AG08396 (cell line): ENCODE measurements at places on chromosomes 6 and 20.
A peak's percentile ranks its signal among the peaks of the same experiment; 100 is the strongest.

- DNase-seq: no peak
Measured at GRCh38 chr6:104003803-104004516, 855.8 kb downstream of the HACE1 start.

- DNase-seq: no peak
Measured at GRCh38 chr6:45026003-45026516, 302.1 kb upstream of the RUNX2 start.

DNA sequence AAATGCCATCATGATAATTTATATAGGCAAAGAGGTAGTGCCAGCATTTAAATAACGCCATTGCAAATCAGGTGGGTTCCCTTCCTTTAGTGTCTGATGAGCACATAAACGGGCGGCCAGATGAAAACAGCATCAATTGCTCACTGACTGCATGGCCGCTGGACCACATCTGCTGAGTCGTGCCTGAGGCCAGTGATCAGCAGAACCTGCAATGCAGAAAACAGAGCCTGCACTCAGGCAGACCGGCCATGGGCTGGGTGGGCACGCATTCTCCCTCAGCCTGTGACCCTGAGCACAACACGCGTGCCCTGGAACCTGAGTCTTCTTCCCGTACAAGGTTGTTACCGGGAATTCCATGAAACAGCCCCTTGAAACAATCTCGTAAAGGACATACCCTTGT is 144.0 kb upstream of the THBS2 start:
- DNase-seq: no peak

DNA sequence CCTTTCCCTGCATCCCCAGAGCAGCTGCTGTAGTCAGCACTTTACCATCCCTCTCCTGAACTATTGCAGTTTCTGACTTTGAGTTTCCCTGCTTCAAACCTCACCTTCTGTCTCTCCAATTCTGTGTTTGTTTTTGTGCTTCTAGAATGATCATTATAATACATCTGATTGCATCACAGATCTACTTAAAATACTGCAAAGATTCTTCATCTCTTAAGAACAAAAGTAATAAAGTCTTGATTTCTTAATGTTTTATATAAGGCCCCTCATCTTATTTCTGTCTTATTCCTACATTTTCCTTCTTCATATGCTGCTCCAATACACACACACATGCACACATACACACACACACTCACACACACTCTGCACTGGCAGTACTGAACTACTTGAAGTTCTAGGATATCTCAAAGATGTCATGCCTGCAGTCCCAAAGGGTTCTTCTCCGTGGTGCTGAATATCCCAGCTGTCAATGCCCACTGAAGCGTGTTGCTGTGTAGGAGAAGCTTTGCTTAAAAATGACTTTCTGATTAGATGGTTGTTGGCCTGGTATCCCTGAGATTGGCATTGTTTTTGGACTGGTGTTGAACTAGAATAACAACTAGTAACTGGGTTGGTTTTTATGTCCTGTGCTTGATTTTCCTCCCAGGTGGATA is 97.2 kb downstream of the MAP3K4 start:
- DNase-seq: no peak

GRCh38 chr6:107115695-107116327 is 496 bp upstream of the BEND3 start:
- DNase-seq: peak; percentile 50

DNA sequence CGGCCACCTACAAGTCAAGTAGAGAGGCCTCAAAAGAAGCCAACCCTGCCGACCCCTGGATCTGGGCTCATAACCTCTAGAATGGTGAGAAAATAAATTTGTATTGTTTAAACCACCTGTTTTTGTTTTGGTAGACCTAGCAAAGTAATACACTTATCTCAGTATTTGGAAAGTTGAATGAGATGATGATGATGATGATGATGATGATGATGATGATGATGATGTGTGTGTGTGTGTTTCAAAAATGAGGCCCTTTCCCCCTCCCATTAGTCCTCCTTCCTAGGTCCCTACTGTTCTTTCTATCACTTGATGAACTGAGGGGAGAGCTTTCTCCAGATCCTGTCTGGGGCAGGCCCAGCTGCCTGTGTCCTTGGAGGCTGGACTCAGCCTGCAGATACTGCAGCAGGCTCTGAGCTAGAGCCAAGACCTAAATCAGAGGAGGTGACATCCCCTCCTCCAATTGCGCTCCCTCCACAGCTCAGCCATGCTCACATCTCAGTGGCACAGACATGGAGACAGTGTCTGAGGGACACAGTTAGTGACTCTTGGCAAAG is 120.1 kb downstream of the LRFN2 start:
- DNase-seq: no peak

DNA sequence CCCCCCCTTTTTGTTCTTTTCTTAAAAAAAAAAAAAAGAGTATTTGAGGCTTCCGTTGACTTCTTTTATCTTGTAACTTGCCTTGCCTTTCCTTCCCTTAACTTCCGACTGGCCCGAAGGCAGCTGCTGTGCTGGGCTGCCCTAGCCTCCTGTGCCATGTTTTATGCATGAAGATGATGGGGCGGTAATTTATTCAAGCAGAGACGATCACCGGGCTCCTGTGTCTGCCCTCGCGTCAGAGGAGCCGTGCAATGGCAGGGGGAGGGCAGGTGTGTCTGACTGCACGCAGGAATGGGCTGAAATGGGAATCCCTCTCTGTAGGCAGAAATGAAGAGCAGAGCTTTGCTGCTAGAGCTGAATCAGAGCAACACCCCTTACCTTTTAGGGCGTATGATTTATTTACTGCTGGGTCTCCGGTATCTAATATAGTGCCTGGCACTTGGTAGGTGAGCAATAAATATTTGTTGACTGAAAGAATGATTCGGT is 106.3 kb upstream of the RIPOR2 start:
- no peak for DNase-seq

DNA sequence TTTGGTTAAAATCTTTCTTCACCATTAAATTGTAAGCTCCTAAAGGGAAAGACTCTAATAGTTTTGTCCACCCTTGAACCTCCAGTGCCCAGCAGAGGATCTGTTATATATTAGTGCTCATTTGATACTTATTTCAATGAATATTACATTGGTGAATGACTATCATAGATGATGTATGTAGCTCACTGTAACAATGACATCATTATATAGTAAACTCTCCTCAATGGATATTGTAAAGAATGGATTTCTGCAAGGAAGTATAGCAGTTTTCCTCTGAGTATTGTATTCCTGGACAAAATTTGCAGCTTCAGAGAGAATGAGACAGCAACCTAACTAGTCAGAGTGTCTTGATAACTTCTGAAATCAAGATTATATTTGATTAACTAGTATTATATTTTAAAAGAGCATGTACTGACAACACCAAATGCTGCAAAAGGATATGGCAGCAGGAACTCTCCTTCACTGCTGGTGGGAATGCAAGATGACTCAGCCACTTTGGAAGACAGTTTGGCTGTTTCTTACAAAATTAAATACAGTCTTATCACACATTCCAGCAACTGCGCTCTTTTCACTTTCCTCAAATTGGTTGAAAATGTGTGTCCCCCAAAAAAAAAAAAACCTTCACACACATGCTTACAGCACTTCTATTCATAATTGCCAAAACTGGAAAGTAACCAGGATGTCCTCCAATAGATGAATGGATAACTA is 189.8 kb upstream of the OPRM1 start:
- no peak for DNase-seq

DNA sequence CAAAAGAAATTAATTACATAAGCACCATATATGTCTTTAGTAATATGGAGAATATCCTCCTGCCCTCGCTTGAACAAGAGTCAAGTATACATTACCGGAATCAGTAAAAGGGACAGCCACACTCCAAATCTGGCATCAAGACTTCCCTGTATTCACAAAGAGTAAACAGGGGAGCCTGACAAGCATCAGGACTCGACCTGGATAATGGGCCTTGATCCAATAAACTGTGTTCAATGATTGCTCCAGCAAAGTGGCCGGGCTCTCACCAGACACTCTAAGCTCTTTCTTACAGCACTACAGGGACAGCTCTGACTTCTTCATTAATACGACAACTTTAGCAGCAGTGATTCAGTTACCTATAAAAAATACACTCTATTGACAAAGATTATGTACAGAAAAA is 307.9 kb upstream of the POU3F2 start:
- no peak for DNase-seq

- DNase-seq: no peak
Measured at GRCh38 chr6:125142618-125143017, 11.0 kb upstream of the TPD52L1 start.

DNA sequence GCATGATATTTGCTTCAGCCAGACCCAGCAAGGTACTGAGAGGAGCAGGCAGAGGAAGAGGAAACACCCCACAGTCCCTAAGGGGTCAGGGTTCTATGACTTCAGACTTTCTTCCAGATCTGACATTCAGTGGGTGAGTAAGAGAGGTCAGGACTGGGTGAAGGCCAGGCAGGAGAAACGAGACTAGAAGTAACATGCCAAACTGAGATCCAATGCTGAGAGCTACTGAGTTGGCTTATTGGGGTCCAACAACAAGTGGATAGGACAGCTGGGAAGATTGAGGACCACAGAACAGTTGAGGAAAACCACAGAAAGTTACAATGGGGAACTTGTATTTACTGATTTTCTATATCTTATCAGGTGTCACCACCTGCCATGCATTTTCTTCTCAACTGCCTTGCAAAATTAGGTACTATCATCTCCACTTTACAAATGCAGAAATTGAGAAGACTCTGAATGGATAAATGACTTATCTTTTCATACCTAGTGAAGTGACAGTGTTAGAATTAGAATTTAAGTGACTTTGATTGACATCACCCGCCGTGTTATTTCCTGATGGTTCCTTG is 43.8 kb upstream of the HIVEP1 start:
- DNase-seq: no peak

GRCh38 chr6:166379800-166380199 is 2.9 kb downstream of the MPC1 start:
- DNase-seq: no peak

DNA sequence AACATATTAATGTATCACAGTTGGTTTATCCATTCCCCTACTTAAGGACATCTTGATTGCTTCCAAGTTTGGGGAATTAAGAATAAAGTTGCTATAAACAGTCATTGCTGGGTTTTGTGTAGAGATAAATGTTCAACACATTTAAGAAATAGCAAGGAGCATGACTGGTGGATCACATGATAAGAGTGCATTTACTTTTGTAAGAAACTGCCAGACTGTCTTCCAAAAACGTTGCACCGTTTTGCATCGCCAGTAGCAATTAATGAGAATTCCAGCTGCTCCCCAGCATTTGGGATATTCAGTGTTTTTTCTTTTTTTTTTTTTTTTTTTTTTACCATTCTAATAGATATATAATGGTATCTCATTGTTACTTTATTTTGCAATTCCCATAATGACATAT is 695.7 kb upstream of the GJE1 start:
- DNase-seq: no peak

- DNase-seq: no peak
Measured at GRCh38 chr6:20411953-20412681, 10.4 kb downstream of the E2F3 start.

DNA sequence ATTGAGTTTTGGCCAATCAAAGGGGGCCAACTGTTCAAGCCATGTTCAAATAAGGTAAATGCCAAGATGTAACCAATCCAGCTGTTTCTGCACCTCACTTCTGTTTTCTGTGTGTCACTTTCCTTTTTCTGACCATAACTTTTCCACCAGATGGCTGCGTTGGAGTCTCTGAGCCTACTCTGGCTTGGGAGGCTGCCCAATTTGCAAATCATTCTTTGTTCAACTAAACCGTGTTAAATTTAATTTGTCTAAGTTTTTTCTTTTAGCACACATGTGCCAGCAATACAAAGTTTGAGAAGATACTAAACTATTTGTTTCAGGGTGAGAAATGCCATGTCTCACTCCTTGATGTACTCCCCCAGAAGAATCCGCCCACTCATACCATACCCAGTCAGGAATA is 52.1 kb downstream of the IYD start:
- no peak for DNase-seq

GRCh38 chr20:62159839-62160238 is 16.3 kb downstream of the SS18L1 start:
- DNase-seq: peak; percentile 50

DNA sequence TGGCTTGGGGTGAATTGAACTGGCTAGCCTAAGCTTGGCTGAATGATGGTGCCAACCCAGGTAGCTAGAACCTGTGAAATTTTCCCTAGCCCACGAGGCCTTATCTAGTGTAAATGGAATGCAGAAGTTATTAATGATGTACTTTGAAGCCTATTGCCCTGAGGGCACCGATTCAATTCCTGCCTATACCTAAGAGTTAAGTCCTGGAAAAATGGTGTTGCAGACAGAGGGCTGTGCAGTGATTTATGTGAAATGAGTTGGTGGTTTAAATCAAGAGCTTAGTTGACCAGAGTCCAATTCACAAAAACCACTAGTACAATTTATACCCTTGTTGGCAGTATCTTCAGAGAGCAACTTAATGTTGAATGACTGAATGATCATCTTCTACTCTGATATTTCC is 373.8 kb upstream of the JAG1 start:
- DNase-seq: no peak

GRCh38 chr6:133243723-133244305 is 2.7 kb downstream of the EYA4 start:
- no peak for DNase-seq

- no peak for DNase-seq
Measured at GRCh38 chr6:165931675-165932074, 236.0 kb downstream of the TBXT start.

- no peak for DNase-seq
Measured at GRCh38 chr6:88728756-88729155, 234.7 kb downstream of the RNGTT start.

DNA sequence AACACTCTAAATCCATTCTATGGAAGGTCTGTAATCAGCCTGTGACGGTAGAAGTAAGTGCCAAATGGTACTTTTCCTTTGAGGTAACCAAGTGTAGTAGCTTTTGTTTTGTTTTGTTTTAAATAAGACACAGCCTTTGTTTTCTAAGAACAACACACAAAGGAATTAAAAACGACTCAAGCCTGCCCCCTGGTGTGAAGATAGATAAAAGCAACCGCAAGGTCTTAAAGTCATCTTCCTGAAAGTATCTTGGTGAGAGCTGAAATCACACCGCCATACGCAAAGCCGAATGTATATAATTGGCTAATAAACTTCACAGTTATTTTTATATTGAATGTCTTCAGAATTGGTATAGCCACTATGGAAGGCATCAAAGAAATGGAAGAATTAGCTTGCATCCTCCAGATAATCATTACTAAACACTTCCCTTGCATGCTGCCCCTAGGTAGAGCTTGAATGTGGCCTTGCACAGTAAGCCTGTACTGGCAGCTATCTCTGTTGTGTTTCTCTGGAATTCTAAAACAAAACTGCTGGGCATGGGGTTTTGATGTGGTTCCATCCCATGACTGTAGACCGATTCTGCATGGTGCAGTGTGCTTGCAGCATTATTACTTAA is 95.6 kb downstream of the LAMP5 start:
- DNase-seq: peak; percentile 20
